ENCODE measurements at places on chromosomes 6 and 20. TPM values are rescaled to one million over a fixed set of nuclear protein-coding genes. Genes with fewer than 3 reads are reported as not detected.

- H3K36me3 ChIP-seq: no peaks in the 10 kb centered on the region
- H3K4me1 ChIP-seq: no peaks in the 10 kb centered on the region
- no peaks in the 10 kb centered on the region for H3K27me3 ChIP-seq
- DNase-seq: no peak
- H3K4me3 ChIP-seq: no peak overlapping the region
Observed at GRCh38 chr6:4511641-4512020, 264.6 kb upstream of the CDYL start.

GRCh38 chr20:34713194-34713943 is 9.2 kb downstream of the TP53INP2 start:
- no peak overlapping the region for H3K4me3 ChIP-seq
- peaks cover 21% of the 10 kb centered on the region for H3K36me3 ChIP-seq
- H3K27me3 ChIP-seq: peaks cover 5% of the 10 kb centered on the region
- DNase-seq: no peak
- H3K27ac ChIP-seq: no peak overlapping the region

GRCh38 chr6:29953686-29954085 is 11.4 kb downstream of the HLA-A start:
- DNase-seq: no peak
- no peaks in the 10 kb centered on the region for H3K27me3 ChIP-seq

DNA sequence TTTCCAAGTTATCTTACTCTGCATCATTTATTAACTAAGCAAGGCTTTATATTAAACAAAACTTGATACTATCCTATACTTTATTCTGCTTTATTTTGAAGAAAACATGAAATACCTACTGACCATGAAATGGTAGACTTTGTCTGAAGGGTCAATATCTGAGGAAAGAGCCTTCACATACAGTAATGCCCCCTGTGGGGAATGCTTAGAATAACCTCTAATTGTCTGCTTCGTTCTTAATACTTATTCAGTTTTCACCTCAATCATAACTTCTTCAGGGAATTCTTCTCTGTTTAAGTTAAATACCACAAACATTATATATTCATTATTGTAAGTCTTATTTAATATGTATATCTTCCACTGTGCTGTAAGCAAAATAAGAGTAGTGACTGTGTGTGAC is 498.9 kb upstream of the MANEA start:
- no peak overlapping the region for H3K27ac ChIP-seq
- no peaks in the 10 kb centered on the region for H3K36me3 ChIP-seq
- no peak overlapping the region for H3K4me3 ChIP-seq
- no peaks in the 10 kb centered on the region for H3K27me3 ChIP-seq
- no peaks in the 10 kb centered on the region for H3K4me1 ChIP-seq

DNA sequence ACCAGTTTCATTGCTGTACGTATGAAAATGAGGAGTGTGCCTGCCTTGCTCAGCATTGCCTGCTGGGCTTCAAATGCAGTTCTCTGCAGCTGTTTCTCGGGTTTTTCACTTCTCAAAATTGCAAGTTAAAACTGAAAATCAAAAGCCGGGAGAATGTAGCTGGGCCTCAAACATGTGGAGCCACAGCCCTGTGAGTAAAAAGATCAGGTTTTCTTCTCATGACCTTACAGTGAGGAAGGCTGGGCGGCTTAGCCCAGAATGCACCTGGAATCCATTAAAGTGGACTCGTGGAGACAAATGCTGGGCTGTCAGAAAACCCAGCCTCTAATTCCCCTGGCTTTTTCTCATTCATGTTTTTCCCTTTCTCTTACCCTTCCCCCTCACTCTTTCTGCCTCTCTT is 34.4 kb downstream of the DSE start:
- no peak for DNase-seq
- no peaks in the 10 kb centered on the region for H3K27me3 ChIP-seq
- peak overlapping the region; percentile 43 for H3K27ac ChIP-seq
- H3K36me3 ChIP-seq: no peaks in the 10 kb centered on the region
- peaks cover 4% of the 10 kb centered on the region for H3K4me1 ChIP-seq

DNA sequence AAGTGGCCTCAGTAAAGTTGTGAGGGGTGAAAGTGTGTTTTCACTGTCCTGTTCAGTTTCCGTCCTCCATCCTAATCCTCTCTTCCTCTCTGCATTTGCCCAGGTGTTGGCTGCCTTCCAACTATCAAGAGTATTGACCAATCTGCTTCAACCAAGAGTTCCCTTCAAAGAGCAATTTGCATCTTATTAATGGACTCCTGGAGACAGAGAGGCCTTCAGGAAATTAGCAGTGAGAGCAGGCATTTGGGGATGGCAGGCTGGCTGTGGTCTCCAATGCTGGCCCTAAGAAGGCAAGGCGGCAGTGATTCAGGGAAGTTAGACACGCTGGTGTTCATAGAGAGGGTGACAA is 77.2 kb downstream of the GPR6 start:
- no peaks in the 10 kb centered on the region for H3K4me1 ChIP-seq
- no peak overlapping the region for H3K4me3 ChIP-seq
- no peak overlapping the region for H3K27ac ChIP-seq
- no peaks in the 10 kb centered on the region for H3K36me3 ChIP-seq

- H3K27ac ChIP-seq: no peak overlapping the region
- H3K4me3 ChIP-seq: no peak overlapping the region
- DNase-seq: no peak
- no peaks in the 10 kb centered on the region for H3K36me3 ChIP-seq
- H3K27me3 ChIP-seq: no peaks in the 10 kb centered on the region
Observed at GRCh38 chr6:10320291-10320690, 94.6 kb downstream of the TFAP2A start.

DNA sequence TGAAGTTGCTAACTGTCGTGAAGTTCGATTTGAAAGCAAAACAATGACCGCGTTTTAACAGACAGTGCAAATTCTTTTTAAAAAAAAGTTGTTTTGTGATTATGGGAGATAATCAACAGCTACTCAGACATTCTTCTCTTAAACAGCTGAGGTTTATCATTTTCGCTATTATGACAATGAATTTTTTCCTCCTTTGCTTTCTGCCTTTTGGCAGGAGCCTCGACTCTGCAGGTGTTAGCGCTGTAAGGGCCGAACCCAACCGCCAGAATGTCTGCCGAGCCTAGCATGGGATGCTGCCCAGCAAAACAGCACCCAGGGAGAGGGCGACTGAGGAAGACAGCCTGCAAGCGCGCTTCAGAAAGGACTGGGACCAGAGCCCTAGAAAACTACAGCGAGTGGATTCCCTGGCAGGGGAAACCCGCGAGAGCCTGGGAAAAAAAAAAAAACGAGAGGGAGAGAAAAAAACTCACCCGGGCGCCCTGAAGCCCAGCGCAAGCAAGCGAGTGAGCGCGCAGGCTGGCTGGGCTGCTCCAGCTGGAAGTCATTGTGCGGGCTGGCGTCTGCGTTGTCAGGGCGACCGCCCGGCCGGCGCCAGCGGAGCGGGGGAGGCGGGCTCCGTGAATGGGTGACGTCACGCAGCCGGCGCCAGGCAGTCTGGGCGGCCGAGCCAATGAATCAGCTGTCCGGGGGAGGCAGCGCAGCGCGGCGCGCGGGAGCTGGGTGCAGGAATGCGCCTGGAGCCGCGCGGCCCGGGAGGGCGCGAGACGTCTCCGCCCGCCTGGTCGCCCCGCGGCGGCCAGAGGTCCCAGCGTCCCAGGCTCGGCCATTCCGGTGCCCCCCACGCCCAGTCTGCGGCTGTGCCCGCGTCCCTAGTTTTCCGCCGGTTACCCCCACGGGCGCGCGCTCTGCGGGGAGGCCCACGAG is 32.7 kb upstream of the ID4 start:
- DNase-seq: peak; percentile 17
- peak overlapping the region; percentile 10 for H3K4me3 ChIP-seq
- H3K4me1 ChIP-seq: no peaks in the 10 kb centered on the region
- H3K27me3 ChIP-seq: peaks cover 26% of the 10 kb centered on the region
- no peaks in the 10 kb centered on the region for H3K36me3 ChIP-seq
- H3K27ac ChIP-seq: peak overlapping the region; percentile 13

DNA sequence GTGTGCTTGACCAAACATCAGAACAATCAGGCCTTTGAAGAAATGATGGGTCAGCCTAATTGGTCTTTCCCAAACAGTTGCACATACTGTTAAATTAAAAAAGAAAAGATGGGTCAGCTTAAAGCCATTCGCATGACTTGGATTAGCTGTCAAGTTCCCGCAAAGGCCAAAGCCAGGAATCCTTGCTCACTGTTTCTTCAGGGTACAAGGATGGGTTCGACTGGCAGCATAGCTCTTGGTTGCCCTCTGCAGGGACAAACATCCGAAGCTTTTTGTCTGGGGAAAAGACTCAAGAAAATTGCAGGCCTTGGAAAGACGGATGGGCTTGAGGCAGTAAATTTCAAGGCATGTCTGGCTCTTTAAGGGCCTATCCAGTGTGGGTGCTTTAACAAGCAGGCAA is 168.0 kb downstream of the HDGFL1 start:
- peak; percentile 32 for DNase-seq
- no peak overlapping the region for H3K4me3 ChIP-seq
- H3K36me3 ChIP-seq: no peaks in the 10 kb centered on the region
- H3K27me3 ChIP-seq: no peaks in the 10 kb centered on the region
- H3K27ac ChIP-seq: no peak overlapping the region
- no peaks in the 10 kb centered on the region for H3K4me1 ChIP-seq

GRCh38 chr6:4698901-4699659 is 77.1 kb upstream of the CDYL start:
- DNase-seq: no peak
- no peaks in the 10 kb centered on the region for H3K36me3 ChIP-seq
- H3K27ac ChIP-seq: no peak overlapping the region

- H3K4me1 ChIP-seq: no peaks in the 10 kb centered on the region
- H3K27me3 ChIP-seq: no peaks in the 10 kb centered on the region
- no peak for DNase-seq
- H3K27ac ChIP-seq: no peak overlapping the region
Observed at GRCh38 chr6:25458485-25458884, 179.3 kb downstream of the CARMIL1 start.

GRCh38 chr6:157029980-157030690 is 253.0 kb downstream of the ARID1B start:
- H3K4me1 ChIP-seq: no peaks in the 10 kb centered on the region
- H3K27me3 ChIP-seq: no peaks in the 10 kb centered on the region
- no peak overlapping the region for H3K27ac ChIP-seq

DNA sequence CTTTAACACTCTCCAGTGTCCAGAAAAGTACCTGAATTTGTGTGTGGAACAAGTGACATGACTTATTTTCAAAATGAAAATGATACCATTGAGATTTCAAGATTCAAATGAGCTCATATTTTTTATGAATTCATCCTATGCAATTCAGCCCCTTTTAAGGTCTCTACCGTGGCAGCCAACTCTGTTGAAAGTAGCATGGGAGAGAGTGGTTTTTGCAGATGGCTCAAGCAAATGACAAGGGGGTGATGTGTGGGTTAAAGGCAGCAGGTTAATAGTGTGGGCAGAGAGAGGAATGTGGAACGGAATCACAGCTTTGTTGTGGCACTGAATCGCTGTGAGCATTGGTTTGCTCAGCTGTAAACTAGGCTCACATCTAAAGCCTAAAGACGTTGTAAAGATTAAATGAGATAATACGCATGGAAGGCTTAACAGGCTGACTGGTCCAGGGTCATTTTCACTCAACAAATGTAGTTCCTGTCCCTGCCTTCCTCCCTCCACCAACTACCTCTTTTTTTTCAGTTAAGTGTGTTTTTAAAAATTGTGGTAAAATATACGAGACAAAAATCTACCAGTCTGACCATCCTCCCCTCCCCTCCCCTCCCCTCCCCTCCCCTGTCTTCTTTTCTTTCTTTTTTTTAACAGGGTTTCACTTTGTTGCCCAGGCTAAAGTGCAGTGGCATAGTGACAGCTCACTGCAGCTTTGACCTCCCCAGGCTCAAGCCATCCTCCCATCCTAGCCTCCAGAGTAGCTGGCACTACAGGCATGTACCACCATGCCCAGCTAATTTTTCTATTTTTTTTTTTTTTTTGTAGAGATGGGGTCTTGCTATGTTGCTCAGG is 114.7 kb upstream of the ZNF217 start:
- peak overlapping the region; percentile 77 for H3K27ac ChIP-seq
- H3K36me3 ChIP-seq: no peaks in the 10 kb centered on the region

DNA sequence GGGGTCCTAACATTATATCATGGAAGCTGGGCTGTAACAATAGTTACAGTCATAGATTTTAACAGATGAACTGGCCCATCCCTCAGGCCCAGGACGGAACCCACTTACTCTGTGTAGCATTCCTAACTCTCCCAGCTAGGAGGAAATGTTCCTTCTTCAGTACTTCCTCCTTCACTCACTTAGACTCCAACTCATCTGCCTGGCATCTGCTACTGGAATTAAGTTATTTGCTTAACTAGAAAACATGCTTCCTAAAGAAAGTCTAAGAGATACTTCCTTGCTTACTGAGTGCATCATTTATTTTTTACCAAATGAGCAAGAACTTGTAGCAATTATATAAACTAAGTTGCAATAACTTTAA is 20.5 kb downstream of the GCLC start:
- no peak overlapping the region for H3K27ac ChIP-seq
- no peak for DNase-seq
- H3K36me3 ChIP-seq: peaks cover 3% of the 10 kb centered on the region

GRCh38 chr6:154555073-154555677 is 44.7 kb upstream of the CNKSR3 start:
- no peak overlapping the region for H3K27ac ChIP-seq
- DNase-seq: no peak
- H3K4me3 ChIP-seq: no peak overlapping the region
- H3K4me1 ChIP-seq: no peaks in the 10 kb centered on the region
- H3K36me3 ChIP-seq: no peaks in the 10 kb centered on the region

GRCh38 chr20:1434571-1435336 is 31.9 kb downstream of the NSFL1C start:
- peak; percentile 88 for DNase-seq
- H3K27ac ChIP-seq: peak overlapping the region; percentile 38
- no peaks in the 10 kb centered on the region for H3K36me3 ChIP-seq
- no peak overlapping the region for H3K4me3 ChIP-seq
- H3K27me3 ChIP-seq: no peaks in the 10 kb centered on the region

DNA sequence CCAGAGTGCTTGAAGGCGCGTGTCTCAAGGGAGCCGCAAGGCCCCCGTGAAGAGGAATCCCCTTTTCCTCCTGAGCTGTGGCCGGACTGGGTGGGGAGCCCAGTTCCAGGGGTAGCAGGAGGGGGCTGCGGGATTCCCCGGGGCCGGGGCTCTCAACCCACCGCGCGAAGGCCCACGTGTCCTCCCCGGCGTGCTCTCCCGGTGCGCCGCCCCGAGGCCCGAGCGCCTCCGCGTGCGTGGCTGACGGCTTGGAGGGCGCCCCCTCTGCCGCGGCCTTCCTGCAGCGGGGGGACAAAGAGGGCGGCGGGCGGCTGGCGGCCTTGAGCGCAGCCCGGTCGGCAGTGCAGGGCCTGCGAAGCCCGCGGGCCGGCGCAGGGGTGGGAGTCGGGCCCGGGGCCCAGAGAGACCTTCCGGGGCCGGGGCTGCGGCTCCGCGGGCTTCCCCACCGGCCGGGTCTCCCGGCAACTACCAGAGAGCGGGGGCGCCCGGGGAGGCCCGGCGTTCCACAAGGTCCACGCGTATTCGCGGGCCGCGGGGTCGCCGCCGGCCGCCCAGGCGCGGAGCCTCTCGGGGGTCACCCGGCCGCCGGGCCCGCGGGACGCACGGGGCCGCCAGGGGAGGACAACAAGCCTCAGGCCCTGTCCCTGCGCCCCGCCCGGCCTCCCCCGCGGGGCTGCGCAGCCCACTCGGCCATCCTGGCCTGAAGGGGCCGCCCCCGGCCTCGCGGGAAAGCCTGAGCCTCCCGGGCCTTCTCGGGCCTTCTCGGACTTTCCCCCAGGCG is at the start of gene FAM217A:
Gene FAM217A, minus strand, starts transcription at position 447 of the 781 bp plus-strand sequence. CDS start 1,723 bp downstream, outside the sequence.
- no peaks in the 10 kb centered on the region for H3K27me3 ChIP-seq
- H3K4me3 ChIP-seq: no peak within 1 kb of the TSS
- H3K4me1 ChIP-seq: no peaks in the 10 kb centered on the region
- no peaks in the 10 kb centered on the region for H3K36me3 ChIP-seq

SEL1L2 gene
- total RNA-seq: not detected

SNAP91 gene
- total RNA-seq: 0.66 TPM

ISM1 gene
- 0.66 TPM for total RNA-seq

NKX2-4 gene
- total RNA-seq: not detected

VTA1 gene
- 57.1 TPM for total RNA-seq

LHFPL5 gene
- not detected for total RNA-seq

NDUFAF4 gene
- total RNA-seq: 32.3 TPM

BMP2 gene
- total RNA-seq: 0.47 TPM

Data from thymus (tissue), 14 donors.